ENCODE measurements at places on chromosomes 16 and 17. TPM values are rescaled to one million over a fixed set of nuclear protein-coding genes. Genes with fewer than 3 reads are reported as not detected.

The TMEM220 gene
- 8.8 TPM for polyA plus RNA-seq

The NOL3 gene
- polyA plus RNA-seq: 3.6 TPM

The PRSS8 gene
- 67.1 TPM for polyA plus RNA-seq

The EXOC7 gene
- polyA plus RNA-seq: 165 TPM

The C16orf89 gene
- 8.1 TPM for polyA plus RNA-seq

The NBR1 gene
- polyA plus RNA-seq: 109 TPM

DNA sequence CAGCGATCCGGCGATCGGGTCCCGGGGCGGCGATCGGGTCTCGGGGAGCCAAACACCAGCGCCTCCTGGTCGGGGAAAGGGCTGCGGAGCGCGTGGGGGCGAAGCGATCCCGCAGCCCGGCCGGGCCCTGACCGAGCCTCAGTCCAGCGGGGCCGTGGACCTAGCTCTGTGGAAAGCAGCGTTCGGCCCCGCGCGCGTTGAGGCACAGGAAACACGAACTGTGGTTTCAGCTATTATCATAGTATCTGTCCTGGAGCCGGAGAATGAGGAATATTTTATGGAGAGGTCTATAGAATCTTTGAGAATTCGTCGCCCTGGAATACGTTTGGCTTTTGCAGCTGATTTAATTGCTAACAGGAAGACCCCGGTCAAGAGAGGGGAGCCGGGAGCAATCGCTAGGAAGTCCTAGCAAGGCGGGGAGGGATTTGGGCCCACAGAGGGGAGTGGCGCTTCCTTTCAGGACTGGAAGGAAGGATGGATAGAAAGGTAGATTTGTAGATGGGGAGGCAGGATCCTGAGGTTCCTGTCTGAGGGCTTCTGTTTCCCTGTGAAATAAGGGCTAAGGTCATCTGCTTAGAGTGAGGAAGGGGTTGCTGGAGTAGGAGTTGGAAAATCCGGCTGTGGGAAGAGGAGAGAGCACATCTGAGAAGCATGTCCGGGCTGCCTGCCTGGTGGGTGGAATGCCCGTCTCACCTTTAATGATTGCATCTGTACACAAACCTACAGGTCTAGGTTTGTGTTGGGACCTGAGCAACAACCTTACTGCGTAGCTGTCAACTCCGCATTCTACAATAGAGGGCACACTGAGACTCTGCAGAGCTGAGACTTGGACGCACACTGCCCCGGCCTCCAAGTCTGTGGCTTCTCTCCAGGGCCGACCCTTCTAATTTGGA, 770 bp downstream of the CCNF start:
- DNase-seq: no peak

- DNase-seq: no peak
Observed at GRCh38 chr17:10674704-10675103, 17.6 kb upstream of the MYH3 start.

- no peak for DNase-seq
Observed at GRCh38 chr16:54165174-54165911, 121.2 kb downstream of the IRX3 start.

GRCh38 chr17:79915850-79916430, 76.7 kb upstream of the CBX4 start:
- no peak for DNase-seq

DNA sequence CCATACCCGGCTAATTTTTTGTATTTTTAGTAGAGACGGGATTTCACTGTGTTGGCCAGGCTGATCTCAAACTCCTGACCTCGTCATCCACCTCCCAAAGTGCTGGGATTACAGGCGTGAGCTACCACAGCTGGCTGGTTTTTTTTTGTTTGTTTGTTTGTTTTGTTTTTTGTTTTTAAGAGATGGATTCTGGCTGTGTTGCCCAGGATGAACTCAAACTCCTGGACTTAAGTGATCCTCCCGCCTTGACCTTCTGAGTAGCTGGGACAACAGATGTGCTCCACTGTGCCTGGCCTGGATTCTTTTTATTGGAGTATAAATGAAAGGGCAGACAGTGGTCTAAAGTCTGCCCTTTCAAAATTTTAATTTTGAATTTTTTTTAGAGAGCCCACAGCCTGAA, 44.7 kb downstream of the FOXK2 start:
- DNase-seq: no peak

DNA sequence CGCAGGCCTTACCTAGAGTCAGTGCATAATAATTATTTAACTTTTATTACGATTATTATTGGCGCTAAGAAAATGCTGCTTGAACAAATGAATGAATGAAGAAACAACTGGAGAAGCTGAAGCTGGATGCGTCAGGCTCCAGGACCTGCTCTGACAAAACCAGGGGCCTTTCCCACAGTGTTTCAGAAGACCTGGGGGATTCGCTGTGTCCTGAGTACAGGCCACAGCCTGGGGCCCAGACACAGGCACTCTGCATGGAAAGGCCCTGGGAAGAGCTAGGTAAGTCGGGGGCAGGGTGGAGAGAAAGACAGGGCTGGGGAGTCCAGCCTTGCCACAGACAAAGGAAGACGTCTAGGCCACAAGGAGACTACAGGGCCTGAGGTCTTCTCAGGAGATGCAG, 226.1 kb downstream of the ZNF423 start:
- DNase-seq: no peak

DNA sequence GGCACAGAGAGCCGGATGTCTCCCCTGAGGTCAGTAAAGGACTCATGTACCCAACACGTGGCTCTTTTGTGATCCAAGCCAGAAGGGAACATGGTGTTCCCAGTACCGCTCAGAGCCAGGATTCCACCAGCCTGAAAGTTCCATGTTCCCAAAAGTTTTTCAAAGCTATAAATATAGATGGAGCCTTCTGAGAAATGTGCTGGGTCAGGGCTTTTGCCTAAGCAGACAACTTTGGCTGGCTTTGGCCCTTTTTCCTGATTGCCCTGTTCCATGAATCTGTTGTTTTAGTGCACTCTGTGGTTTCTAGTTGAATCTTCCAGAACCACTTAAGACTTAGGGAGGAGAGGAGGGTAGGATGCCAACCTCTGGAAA, 128.5 kb upstream of the HS3ST2 start:
- DNase-seq: no peak

DNA sequence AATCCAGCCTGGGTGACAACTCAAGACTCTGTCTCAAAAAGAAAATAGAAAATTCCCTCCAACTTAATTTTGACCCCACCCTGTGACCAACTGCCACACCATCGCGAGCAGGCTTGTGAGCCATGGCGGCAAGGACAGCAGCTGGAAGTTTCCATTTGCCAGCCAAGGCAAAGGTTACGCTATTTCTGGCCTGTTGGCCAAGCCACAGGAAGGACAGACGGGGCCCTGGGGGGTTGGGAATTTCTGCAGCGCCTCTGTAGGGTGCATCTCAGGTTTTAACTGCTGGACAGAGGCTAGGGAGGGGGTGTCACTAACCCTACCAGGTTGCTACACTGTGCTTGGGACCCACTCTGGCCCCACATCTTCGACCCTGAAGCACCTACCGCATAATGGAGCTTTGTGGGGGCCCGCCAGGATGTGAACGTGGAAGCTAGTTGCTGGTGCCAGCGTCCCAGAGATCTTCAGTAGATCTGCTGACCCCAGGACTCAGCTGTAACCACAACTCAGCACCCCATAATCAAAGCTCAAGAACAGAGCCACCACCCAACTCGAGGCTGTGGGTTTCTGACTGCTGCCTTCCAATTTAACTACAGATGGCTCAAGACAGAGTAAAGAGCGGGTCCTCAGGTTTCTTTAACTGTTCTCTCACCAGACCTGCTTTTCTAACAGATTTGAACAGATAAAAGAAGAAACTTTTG, 10.9 kb downstream of the KIFC3 start:
- no peak for DNase-seq

DNA sequence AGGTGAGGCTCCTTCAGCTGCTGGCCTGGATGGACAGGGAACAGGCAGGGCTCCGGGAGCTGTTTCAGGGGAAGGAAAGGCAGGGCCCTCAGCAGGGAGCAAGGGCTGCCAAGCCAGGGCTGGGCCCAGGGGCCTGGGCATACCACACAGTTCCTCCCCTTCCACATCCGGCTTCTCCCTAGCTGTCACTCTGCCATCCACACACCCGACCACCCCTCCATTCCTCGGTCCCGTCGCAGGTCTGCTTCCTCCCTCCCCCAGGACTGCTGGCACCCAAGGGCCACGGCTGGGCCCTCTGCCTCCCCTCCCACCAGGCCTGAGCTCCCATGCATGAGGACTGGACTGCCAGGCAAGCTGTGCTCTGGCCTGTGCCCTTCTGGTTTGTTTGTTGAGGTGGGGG, 24.0 kb downstream of the CDIP1 start:
- no peak for DNase-seq

DNA sequence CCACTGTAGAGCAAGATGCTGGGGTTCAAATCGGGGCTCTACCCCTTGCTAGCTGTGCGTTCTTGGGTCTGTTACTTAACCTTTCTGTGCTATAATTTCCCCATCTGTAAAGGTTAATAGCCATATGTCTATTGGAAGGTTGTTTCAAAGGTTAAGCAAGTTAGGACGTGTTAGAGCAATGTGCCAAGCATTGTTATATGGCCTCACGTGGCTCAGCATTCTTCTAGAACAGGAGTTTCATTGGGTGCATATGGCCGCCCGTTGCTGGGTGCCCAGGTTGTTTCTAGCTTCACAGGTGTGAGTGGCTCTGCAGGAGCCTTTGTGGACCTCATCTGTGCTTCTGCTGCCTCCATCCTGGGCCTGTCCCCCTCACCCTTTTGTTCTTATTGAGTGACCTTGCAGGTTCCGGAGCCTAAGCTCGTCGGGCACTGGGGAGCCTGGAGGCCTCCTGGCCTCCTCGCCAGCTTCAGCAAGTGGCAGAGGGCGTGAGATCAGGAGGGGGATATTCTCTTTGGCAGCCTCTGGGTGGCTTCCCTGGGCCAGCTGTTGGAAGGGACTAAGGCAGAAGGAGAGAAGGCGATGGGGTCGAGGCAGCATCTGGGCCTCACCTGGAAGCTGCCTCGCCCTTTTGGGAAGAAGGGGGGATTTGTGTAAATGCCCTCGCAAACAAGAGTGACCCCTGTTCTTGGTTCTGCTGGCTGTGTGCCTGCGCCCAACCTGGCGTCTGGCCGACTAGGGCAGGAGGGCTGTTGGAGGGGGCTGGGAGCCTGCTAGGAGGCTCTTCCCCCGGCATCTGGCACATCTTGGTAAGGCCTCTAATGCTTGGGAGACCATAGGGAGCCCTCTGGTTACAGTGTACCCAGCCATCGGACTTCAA, 80.2 kb upstream of the CIBAR2 start:
- DNase-seq: no peak

DNA sequence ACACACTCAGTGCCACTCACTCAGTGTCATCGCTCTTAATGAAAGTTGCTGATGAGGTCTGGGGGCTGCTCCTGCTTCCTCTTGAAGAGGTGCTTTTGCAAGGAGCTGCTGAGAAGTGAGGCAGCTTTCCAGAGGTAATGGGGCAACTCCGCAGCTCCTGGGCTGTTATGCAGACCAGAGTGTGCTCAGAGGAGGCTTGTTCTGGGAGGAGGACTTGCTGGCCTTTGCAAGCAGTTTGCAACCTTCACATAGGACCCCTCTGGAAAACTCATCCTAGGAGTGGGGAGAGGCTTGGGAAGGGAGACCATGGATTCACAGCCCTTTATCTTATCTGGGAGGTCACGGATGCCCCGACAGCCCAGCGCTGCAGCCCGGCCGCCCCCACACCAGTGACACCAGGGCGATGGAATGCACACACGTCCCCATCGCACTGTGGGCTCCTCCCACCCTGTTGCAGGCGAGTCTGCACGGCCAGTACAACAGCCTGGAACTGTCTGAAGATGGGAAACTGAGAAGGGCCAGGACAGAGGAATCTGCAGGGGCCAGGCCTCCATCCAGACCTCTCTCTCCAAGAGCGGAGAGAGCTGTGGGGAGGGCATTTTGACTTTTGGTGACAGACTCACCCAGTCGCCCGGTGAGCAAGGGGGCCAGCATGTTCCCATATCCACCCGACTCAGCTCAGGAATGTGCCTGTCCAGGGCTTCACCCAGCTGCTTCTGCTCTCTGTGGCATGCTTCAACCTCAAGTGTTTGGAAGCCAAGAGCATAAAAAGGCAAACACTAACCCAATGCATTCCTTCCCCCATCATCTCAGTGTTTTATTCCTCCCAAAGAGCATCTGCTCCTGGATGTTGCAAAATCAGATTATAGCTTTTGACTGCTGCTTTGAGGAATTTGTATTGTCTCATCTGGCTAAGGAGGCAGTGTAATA, 78.6 kb upstream of the ZNF469 start:
- DNase-seq: no peak

DNA sequence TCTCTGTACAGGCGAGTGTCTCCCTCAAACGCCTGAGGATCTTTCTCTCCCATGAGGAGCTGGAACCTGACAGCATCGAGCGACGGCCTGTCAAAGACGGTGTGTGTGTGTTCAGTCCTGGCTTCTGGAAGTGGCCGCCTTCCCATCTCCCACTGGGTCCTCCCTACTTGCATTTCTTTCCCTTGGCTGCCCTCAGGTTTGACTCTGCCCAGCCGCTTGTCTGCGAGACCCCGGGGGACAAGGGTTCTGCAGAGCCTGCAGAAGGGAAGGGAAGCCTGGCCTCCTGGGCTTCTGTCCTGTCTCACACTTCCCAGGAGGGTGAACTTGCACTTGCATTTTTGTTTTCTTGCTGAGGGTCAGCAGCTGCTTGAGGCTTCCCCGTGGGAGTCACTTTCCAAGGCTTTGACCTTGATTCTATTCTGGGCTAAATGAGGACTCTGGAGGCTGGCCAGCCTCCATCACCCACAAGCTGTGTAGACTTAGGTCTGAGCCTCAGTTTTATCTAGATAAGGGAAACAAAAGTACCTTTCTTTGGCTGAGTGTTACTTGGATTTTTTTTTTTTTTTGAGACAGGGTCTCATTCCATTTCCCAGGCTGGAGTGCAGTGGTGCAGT, 122.3 kb downstream of the ABCC1 start:
- no peak for DNase-seq

DNA sequence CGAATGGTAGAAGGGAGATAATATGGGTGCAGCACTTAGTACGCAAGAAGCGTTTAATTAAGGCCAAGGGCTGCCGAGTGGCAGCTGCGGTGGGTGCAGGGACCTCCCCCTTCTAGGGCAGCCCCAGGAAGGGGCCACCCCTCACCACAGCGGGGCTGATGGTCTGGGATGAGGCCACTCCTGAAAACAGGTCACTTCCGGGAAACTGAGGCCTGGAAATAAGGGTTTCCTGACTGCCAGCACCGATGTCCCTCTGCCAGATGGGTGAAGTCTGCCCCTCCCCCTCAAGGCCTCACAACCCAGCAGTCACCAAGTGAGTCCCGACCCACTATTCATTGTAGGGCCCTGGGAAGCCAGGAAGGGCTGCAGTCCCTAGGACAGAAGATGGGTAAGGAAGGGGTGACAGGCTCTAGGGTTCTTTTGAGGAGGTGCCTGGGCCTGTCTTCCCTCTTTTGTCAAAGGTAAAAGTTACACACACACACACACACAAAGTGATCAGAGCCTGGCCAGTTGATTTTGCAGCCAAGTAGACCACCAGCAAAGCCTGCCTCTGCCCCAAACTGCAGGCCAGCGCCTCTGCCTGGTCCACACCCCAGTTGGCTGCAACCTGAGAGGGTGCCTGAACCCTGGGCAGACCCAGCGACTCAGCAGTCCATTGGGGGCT, 12.5 kb downstream of the SREBF1 start:
- DNase-seq: no peak

DNA sequence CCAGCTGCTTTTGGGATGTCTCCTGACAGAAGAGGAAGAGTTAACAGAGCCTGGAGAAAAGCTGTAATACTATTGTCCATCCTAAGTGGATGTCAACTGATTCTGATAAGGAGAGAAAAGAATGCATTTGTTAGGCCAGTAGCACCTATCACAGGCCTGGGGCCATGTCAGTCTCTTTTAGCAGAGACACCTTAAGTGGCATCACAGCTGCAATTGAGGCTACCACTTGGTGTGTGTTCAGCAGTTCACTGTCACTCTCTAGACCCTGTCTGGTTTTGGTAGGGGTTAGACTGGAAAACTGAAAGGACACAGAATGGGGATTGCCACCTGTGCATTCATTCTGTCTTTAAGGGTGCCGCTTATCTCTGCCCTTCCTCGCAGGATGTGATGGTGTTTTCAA, 42.0 kb downstream of the PSMD12 start:
- no peak for DNase-seq

Measured in left renal cortex interstitium (tissue), 4 donors.